ENCODE measurements at places on chromosomes 1 and 21.

DNA sequence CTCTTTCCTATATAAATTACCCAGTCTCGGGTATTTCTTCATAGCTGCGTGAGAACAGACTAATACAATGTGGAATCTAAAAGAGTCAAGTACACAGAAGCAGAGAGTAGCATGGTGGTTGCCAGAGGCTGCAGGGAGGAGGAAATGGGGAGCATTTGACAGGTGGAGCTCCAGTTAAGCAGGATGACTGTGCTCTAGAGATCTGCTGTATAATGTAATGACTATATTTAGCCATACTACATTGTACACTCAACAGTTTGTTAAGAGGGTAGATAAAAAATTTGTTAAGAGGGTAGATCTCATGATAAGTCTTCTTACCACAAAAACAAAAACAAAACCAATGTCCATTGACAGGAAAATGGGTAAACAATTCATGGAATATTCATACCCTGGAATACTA is 82.1 kb downstream of the MT1HL1 start:
- H3K4me3 ChIP-seq, result no peak overlapping the region
- H3K4me1 ChIP-seq, result no peaks in the 10 kb centered on the region
- no peaks in the 10 kb centered on the region for H3K36me3 ChIP-seq

DNA sequence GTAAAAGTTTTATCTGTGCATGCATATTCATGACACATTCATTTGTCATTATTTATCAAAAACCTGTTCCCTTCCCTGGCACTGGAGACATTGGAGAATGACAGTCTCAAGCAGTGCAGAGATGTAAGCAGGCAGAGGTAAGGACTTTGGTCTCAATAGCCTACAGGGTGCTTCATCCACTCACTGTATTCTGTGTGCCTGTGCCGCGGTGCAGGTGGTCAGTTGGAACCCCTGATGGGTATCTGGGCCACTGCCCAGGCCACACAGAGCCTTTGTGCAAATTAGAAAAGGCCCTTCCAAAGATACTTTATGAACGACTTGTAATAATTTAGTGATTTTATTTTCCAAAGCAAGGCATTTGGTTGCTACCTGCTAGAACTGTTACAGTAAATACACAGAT is 44.0 kb downstream of the CDC42 start:
- no peak overlapping the region for H3K27ac ChIP-seq
- no peak overlapping the region for H3K4me3 ChIP-seq
- no peak for DNase-seq
- peaks cover 5% of the 10 kb centered on the region for H3K4me1 ChIP-seq
- no peaks in the 10 kb centered on the region for H3K27me3 ChIP-seq

DNA sequence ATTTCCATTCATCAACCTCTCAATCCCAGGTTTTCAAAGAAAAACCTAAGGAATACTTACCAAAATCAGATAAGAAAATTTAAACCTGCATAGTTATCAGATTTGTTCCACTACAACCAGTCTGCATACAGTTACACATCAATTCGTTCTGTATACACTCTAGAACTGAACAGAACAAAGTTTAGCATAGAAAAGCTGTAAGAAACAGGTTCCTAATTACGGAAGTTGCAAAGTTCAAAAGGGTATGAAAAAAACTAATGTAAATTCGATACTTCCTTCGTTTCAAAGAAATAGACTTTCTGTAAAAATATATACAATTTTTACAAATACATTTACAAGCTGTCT is 3.1 kb downstream of the MCL1 start:
- no peak for DNase-seq
- peaks cover 36% of the 10 kb centered on the region for H3K4me1 ChIP-seq
- H3K36me3 ChIP-seq, result peaks cover 53% of the 10 kb centered on the region
- peak overlapping the region; percentile 93 for H3K27ac ChIP-seq

- H3K27me3 ChIP-seq, result no peaks in the 10 kb centered on the region
- no peak for DNase-seq
- no peak overlapping the region for H3K4me3 ChIP-seq
- no peaks in the 10 kb centered on the region for H3K36me3 ChIP-seq
- peaks cover 20% of the 10 kb centered on the region for H3K4me1 ChIP-seq
- peak overlapping the region; percentile 47 for H3K27ac ChIP-seq
Observed at GRCh38 chr1:179016706-179017382, 8.8 kb upstream of the FAM20B start.

GRCh38 chr1:239303289-239303688 is 83.1 kb upstream of the CHRM3 start:
- H3K4me1 ChIP-seq, result no peaks in the 10 kb centered on the region
- DNase-seq, result no peak
- peaks cover 3% of the 10 kb centered on the region for H3K27me3 ChIP-seq
- no peak overlapping the region for H3K27ac ChIP-seq
- no peak overlapping the region for H3K4me3 ChIP-seq

- DNase-seq, result no peak
- H3K4me1 ChIP-seq, result peaks cover 18% of the 10 kb centered on the region
- no peak overlapping the region for H3K4me3 ChIP-seq
- no peaks in the 10 kb centered on the region for H3K36me3 ChIP-seq
Observed at GRCh38 chr1:145951526-145951925, 6.3 kb downstream of the LIX1L start.

DNA sequence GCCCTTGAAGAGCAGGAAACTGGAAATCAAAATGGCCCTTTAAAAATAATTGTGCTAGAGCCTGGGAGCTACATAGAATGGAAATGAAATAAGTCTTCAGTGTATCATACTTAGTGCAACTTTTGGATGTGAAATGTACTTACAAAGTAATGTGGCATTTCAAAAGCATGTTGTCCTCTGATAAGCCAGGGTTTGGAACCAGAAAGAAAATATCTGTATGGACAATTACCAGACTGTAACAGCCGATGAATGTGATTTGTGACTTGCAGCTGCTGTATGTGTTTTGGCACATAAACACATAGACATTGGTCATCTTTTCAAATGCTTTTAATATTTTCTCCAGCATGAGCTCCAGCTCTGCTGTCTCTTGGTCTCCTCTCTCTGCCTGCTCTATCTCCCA is 546.4 kb downstream of the OMA1 start:
- DNase-seq, result no peak
- peaks cover 8% of the 10 kb centered on the region for H3K27me3 ChIP-seq
- H3K4me1 ChIP-seq, result no peaks in the 10 kb centered on the region
- no peak overlapping the region for H3K27ac ChIP-seq
- H3K4me3 ChIP-seq, result no peak overlapping the region

- no peak for DNase-seq
- peaks cover 4% of the 10 kb centered on the region for H3K27me3 ChIP-seq
- no peak overlapping the region for H3K27ac ChIP-seq
- no peak overlapping the region for H3K4me3 ChIP-seq
- H3K36me3 ChIP-seq, result no peaks in the 10 kb centered on the region
Observed at GRCh38 chr1:181583598-181583997, 100.3 kb downstream of the CACNA1E start.

DNA sequence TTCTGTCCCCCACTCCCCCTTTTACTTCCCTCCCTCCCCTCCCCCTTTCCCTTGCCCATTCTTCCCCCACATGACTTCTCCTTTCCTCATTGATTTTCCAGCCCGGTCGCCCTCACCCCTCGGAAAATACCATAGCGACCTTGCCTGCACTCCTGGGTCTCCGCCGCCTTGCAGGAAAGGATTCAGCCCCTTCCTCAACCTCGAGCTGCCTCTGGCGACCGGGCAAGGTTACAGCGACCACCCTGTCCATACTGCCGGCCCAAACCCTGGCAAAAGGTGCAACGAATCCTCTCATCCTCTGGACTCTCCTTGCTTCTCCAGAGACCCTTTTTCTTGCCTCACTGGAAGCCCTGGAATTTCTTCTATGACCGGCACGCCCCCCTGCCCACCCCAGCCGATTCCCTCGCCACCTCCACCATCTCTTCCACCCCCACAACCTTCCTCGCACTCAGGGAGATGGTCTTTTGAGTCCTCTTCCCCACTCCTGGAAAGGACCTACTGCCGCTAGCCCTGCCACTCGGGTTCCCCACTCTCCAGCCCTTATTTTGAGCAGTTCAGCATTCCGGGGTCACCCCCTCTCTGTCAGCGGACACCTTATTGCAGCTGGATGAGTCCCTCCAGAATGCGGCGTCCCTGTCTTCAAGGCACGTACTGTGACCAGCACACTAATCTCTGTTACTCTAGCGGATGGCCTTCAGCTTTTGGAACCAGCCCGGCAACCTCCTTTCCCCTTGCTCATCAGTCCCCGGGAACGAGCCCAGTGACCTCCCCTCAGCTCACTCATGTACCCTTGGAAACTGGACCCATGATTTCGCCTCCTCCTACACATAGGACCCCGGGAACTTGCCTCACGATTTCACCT is 846 bp downstream of the NSUN4 start:
- H3K27me3 ChIP-seq, result no peaks in the 10 kb centered on the region
- H3K4me3 ChIP-seq, result peak overlapping the region; percentile 98
- peaks cover 28% of the 10 kb centered on the region for H3K4me1 ChIP-seq
- peaks cover 15% of the 10 kb centered on the region for H3K36me3 ChIP-seq
- DNase-seq, result no peak
- H3K27ac ChIP-seq, result peak overlapping the region; percentile 98

- no peaks in the 10 kb centered on the region for H3K27me3 ChIP-seq
- no peak for DNase-seq
Observed at GRCh38 chr1:222284466-222284865, 263.4 kb downstream of the HHIPL2 start.

DNA sequence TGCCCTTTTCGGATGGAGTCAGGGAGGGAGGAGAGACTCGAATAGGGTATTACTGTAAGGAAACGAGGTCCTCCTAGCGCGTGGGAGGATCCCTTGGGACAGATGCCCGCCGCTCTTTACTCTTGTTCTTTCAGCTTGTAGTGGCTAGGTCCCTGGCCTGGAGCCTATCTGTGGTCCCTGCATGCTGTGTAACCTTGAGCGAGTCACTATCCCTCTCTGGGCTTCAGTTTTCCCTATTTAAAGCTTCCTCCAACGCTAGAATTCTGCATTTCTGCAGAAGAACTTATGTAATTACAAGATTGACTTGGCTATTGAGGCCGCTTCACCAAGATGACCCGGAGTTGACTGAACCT is 744 bp downstream of the MIER1 start:
- H3K27ac ChIP-seq, result peak overlapping the region; percentile 97
- peaks cover 10% of the 10 kb centered on the region for H3K36me3 ChIP-seq
- DNase-seq, result no peak
- H3K27me3 ChIP-seq, result no peaks in the 10 kb centered on the region
- H3K4me1 ChIP-seq, result peaks cover 36% of the 10 kb centered on the region
- peak overlapping the region; percentile 97 for H3K4me3 ChIP-seq

GRCh38 chr1:22747021-22747734 is 36.5 kb downstream of the EPHB2 start:
- H3K36me3 ChIP-seq, result no peaks in the 10 kb centered on the region

DNA sequence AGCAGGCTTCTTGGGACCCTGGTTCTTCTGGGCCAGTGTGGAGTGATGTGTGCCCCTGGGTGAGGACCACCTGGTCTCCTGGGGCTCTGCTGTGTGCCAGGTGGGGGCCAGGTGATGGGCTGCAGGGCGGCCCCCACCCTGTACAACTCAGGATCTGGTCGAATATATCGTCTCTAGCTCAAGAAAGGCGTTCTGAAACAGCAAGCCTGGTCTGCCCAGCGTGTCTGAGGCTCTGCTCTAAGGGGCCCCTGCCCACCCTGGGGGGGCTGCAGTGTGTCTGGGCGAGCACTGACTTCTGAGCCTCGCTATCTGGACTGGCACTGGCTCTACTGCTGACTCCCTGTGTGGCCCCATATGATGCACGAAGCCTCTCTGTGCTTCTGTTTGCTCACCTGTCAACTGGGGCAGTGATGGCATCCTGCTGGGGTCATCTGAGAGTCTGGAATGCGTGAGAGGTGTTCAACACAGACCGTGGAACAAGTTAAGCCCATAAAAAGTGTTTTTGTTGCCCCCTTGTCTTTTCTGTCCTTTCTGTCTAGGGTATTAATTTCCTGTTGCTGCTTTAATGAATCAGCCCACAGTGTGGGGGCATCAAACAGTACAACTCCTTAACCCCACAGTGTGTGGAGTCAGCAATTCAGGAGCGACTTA is 56.0 kb upstream of the TRAPPC10 start:
- H3K4me3 ChIP-seq, result peak overlapping the region; percentile 69
- no peak for DNase-seq
- H3K27me3 ChIP-seq, result no peaks in the 10 kb centered on the region
- peaks cover 18% of the 10 kb centered on the region for H3K4me1 ChIP-seq
- H3K27ac ChIP-seq, result peak overlapping the region; percentile 62

DNA sequence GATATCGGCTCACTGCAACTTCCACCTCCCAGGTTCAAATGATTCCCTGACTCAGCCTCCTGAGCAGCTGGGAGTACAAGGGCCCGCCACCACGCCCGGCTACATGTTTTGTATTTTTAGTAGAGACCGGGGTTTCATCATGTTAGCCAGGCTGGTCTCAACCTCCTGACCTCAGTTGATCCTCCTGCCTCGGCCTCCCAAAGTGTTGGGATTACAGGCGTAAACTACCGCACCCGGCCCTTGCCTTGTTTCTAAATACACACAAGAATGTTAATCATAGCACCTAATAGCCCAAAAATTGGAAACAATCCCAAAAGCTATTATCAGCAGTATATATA is 1.2 kb upstream of the MSTO1 start:
- peak overlapping the region; percentile 36 for H3K4me3 ChIP-seq
- H3K36me3 ChIP-seq, result peaks cover 4% of the 10 kb centered on the region
- DNase-seq, result no peak
- H3K27me3 ChIP-seq, result no peaks in the 10 kb centered on the region
- no peaks in the 10 kb centered on the region for H3K4me1 ChIP-seq
- H3K27ac ChIP-seq, result no peak overlapping the region

GRCh38 chr1:192521734-192522133 is 53.8 kb upstream of the RGS1 start:
- no peaks in the 10 kb centered on the region for H3K4me1 ChIP-seq
- H3K4me3 ChIP-seq, result no peak overlapping the region
- no peak overlapping the region for H3K27ac ChIP-seq
- DNase-seq, result no peak
- H3K36me3 ChIP-seq, result no peaks in the 10 kb centered on the region

GRCh38 chr1:39026866-39027507 is 837 bp downstream of the NDUFS5 start:
- H3K36me3 ChIP-seq, result peaks cover 14% of the 10 kb centered on the region
- peak overlapping the region; percentile 96 for H3K4me3 ChIP-seq
- H3K27me3 ChIP-seq, result no peaks in the 10 kb centered on the region
- H3K27ac ChIP-seq, result peak overlapping the region; percentile 95
- no peak for DNase-seq

DNA sequence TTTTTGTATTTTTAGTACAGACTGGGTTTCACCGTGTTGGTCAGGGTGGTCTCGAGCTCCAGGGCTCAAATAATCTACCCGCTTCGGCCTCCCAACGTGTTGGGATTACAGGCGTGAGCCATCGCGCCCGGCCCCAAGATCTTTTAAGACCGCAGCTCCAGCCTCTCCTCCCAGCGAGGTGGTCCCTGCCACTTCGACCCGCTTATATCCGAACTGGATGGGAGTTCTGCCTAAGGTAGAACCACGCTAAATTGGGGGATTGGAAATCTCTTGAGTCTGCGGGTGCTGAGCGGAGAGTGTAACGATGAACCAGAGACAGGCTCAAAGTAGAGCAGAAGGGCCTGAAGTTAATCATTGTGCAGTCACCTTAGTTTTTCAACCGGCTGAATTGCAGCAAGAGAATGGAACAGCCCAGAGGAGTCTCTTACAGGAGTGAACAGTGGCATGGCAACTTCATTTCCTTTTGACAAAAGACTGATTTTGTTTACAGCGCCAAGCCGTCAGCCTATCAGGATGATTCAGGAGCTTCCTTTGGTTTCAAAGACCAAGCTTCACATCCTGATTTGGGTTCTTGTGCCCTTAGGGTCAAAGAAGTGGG is 726 bp upstream of the CYB5R1 start:
- H3K36me3 ChIP-seq, result peaks cover 4% of the 10 kb centered on the region
- peak overlapping the region; percentile 95 for H3K4me3 ChIP-seq
- H3K27me3 ChIP-seq, result peaks cover 14% of the 10 kb centered on the region
